ENCODE measurements at places on chromosomes 16 and 17.

DNA sequence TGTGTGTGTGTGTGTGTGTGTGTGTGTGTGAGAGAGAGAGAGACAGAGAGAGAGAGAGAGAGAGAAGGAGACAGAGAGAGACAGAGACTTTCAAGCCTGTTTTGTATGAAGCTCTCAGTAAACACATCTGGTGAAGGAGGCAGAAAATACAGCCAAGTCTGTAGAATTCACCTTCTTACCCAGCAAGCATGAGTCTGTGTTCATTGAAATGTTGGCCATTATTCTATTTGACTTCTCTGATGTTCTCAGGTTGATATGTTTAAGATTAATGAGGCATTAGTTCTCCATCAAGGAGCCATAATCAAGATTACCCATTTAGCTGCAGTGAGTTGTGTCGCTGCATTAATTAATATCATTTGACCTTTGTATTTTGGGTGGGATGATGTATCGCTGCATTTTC is 895.8 kb upstream of the EEF2KMT start:
- DNase-seq = no peak

- peak; percentile 84 for DNase-seq
These were observed 9.4 kb upstream of the TOM1L1 start for GRCh38 chr17:54891176-54891821.

DNA sequence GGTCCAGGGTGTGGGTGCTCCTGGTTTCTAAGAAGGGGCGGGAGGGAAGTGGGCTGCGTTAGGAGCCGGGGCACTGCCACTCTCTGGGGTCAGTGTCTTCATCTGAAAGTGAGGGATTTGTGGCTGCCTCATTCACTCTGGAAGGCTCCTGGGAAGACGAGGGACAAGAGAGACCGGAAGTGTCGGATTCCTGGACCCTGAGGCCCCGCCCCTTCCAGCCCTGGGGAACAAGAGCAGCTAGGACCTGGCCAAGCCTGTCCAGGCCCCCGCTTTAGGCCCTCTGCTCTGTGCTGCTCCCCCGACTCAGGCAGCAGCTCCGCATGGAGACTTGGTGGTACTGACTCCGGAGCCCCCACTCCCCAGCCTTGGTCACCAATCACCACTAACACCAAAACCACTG is 6.5 kb downstream of the LGALS3BP start:
- no peak for DNase-seq

DNA sequence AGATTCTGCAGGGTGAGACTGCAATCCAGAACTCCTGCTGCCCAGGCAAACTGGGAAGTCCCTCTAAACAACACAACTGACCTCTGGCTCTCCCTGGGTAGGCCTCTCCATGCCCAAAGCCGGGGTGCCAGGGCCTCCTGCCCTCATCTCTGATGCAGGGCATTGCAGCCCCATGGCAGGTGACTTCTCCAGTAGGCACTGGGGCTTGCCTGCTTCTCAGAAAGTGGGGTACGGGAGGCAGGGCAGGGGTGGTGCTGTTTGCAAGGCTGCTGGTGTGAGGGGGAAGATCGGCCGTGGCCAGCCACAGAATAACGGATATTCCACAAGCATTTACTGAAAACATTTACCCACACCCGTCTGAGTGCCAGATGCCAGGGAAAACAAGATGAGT is 4.1 kb upstream of the GPRC5C start:
- DNase-seq = no peak

DNA sequence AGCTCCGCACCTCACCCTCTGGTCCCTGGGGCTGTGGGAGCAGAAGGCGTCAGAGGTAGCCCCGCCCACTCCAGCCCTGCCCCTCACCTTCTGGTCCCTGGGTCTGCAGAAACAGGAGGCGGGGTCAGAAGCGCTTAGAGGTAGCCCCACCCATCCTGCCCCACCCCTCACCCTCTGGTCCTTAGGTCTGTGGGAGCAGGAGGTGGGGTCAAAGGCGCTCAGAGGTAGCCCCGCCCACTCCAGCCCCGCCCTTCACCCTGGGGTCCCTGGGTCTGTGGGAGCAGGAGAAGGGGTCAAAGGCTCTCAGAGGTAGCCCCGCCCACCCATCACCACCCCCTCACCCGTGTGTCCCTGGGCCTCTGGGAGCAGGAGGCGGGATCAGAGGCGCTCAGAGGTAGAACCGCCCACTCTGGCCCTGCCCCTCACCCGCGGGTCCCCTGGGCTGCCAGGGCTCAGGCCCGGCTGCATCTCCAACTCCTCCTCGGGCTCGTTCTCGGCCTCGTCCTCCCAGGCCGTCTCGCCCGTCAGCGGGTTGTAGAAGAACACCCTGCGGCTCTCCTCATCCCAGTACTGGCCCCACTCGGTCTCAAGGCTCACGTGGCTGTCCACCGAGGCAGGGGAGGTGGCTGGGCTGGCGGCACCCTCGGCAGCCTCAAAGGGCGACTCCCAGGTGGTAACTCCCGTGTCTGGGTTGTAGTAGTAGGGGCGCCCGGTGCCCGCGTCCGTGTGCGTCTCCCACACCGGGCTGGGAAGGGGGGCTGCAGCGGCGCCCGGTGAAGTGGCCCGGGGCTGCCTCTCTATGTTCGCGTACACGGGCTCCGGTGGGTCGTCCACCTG is 27.2 kb downstream of the ARHGAP27 start:
- DNase-seq = no peak

DNA sequence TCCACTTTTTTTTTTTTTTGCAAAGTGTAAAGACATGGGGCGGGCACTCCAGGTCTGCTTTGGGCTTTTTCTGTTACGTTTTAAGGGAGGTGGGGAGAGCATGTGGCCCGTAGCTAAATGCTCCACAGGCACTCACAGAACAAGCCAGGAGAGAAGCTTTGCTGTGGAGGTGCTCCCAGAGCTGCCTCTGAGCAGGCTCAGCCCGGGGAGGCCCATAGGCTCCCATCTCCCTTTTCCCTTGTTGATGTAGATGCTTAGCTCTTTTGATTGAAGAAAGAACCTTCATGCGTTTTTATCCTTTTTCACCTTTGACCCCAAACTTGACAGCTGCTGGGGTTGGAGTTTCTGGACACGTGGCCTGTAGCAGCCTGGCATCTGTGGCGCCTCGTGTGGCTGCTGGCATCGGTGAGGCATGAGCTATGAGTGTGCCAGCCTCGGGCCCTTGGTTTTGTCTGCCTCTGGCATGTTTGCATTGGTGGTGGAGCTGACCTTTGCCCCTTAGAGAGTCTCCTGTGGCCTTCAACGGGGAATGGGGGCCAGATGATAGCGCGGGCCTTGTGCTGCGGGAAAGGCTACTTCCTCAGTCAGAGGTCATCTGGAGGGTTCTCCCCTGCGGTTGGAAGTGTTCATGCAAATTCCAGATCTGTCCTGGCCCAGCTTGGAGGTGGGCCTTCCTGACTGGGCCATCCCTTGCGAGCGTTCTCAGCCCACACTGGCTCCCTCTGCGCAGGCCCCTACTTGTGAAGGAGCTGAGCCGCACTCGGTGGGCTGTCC is 20.0 kb upstream of the IL17C start:
- DNase-seq = no peak

DNA sequence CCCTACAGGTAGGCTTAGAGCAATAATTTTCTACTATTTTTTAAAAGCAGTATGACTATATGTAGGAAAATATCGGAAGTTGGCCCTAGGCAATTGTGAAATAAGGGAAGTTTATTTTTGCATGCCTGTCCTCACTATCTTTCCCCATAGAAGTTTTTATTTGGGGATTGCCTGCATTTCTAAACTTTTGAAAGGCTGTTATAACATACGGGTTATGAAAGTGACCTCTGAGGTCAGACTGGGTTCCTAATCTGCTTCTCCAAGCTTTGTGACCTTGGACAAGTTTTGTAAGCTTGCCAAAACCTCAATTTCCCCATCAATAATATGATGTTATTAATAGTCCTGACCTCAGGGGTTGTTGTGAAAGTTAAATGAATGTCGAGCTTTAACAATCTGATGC is 67.1 kb downstream of the ARHGAP44 start:
- no peak for DNase-seq

DNA sequence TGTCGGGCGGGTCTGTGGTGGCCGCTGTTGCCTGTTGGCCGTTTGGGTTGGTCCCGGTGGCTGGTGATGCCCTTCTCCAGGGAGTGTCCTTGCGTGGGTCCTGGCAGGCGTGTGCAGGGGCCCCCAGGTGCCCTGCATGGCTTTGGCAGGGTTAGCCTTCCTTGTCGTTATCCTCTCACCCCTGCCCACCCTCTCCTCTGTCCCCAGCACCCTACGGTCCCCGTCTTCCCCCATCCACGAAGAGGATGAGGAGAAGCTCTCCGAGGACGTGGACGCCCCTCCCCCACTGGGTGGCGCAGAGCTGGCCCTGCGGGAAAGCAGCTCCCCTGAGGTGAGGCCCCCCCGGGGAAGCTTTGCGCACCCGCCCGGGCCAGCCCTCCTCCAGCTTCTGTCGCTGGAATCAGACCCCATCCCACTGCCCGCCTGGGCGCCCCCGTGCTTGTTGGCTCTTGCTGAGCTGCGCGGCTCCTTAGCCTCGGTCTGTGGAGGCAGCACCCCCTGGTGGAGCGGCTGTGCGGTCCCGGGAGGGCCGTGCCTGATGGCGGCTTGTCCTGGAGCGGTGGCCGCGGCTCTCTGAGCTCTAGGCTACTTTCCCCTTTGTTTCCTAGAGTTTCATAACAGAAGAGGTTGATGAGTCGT is 10.6 kb upstream of the NUDT16L1 start:
- no peak for DNase-seq

GRCh38 chr16:17340804-17341203 is 130.0 kb downstream of the XYLT1 start:
- no peak for DNase-seq

DNA sequence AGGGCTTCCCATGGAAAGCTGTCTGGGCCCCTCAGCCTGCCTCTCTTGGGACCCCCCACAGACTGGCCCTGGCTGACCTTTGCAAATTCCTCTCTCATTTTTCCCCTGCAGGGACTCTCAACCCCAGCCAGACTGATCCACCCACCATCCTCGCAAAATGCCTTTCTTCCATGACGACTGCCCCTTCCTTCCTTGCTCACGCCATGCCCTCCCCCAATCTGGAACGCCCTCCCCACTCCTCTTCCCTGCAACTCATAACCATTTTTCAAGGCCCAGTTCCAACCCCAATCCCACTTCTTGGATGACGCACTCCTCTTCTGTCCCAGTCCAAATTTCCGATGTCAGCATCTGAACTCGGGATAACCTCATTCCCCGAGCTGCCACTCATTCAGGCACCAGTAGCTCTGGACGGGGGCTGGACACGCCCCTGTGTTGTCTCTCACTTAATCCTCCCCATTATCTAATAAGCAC is 1.3 kb upstream of the DNAI2 start:
- no peak for DNase-seq

DNA sequence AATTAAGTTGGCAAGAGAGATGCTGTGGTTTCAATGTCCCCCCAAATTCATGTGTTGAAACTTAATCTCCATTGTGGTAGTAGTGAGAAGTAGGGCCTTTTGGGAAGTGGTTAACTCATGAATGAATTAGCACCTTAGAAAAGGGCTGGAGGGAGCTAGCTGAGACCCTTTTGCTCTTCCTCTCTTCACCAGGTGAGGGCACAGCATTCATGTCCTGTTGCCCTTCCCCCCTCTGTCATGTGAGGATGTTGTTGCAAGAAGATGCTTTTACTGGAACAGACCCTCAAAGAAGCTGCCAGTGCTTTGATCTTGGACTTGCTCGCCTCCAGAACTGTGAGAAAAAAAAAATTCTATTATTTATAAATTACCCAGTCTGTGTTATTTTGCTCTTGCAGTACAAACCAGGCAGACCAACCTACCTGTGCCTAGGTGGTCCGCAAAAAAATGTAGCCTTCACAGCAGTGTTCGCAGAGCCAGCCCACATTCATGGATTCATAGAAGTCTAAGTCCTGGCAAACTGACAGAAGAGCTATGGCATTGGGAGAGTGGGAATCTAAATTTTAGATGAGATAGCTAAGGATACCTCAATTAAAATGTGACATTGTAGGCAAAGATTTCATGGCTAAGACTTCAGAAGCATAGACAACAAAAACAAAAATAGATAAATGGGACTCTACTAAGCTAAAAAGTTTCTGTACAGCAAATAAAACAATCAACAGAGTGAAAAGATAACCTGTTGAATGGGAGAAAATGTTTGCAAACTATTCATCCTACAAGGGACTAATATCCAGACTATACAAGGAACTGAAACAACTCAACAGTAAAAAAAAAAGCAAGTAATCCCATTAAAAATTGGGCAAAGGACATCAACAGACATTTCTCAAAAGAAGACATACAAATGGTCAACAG is 32.0 kb upstream of the ABCA5 start:
- DNase-seq = peak; percentile 5

GRCh38 chr17:31481783-31482081 is 90.3 kb downstream of the RAB11FIP4 start:
- DNase-seq = no peak

DNA sequence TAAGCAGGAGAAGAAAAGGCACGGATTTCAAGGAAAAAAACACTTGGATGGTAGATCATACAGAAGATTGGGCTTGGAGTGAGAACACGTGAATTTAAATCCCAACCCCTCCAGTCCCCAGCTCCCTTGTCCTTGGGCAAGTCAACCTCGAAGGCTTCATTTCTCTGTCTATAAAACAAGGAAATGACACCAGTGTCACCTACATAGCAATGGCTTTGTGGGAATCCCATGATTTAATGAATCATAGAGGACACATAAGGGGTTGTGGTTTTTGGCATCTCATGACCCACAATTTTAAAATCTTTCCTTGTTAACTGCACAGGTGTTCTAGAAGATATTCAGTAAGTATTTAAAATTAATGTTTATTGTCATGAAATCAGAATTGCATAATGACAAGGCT is 8.2 kb upstream of the CCL2 start:
- peak; percentile 38 for DNase-seq

- DNase-seq = no peak
These were observed 1.2 kb upstream of the C17orf99 start for GRCh38 chr17:78144736-78145641.

GRCh38 chr17:50424246-50424995 is 1.6 kb upstream of the ACSF2 start:
- DNase-seq = no peak

GRCh38 chr16:56998352-56998751 is 9.0 kb downstream of the NLRC5 start:
- no peak for DNase-seq

DNA sequence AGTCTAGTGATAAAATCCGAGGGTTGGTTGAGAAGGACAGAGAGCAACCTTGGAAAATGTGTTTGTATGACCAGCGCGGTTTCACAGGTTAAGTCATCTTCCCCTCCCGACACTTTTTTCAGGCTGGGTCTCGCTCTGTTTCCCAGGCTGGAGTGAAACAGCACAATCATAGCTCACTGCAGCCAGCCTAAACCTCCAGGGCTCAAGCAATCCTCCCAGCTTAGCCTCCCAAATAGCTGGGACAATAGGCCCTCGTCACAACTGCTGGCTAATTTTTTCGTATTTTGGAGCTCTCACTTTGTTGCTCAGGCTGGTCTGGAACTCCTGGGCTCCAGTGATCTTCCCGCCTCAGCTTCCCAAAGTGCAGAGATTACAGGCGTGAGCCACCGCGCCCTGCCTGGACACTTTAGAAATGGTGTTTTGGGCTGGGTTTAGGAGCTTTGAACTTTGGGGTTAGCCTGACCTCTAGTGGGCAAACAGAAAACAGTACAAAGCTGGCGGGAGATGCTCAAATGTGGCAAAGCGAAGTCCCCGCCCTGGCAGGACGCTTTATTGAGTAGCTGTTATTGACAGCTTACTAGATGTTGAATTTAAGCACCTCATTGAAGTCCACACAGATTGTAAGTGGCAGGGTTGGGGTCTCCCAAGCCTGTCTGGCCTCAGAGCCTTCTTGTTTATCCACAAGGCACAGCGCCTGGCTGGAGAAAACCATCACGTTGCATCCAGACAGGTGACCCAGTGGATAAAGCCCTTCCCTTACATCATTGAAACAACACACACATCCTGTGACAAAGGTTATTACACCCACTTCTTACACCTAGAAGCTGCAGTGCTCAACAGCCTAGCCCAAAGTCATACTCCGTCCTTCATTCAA is 34.7 kb upstream of the RBBP6 start:
- peak; percentile 78 for DNase-seq

Measured in OCI-M1 (cell line).